NCI-H1092 treated with DMSO at 0.1 percent for 48 hours (cell line): ENCODE measurements at places on chromosomes 2 and 18.

DNA sequence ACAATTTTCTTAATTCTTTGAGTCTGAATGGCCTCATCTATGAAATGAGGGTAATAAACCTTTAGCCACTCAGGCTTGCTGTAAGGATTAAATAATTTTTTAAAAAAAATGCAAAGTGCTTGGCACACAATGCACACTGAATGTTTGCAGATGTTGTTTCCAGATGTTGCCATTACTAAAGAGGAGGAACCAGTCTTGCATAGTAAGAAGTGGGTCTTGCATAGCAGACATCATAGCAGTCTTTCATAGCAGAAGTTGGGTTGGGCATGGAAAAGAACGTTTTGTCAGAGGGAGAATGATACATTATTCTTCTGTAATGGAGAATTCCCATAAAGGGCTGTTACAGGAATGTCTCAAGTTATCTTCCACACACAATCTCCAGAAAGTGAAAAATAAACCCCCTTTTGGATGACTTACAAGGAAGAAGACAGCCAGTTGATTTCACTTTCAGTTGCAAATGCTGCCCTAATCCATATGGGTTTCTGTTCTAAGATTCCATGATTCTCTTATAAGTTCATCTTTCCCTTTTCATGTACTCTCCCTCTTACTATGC lies 327.7 kb downstream of the SUCLG1 start:
- DNase-seq = no peak

- no peak for DNase-seq
Measured at GRCh38 chr2:113027691-113028090, 22.4 kb downstream of the IL36A start.

DNA sequence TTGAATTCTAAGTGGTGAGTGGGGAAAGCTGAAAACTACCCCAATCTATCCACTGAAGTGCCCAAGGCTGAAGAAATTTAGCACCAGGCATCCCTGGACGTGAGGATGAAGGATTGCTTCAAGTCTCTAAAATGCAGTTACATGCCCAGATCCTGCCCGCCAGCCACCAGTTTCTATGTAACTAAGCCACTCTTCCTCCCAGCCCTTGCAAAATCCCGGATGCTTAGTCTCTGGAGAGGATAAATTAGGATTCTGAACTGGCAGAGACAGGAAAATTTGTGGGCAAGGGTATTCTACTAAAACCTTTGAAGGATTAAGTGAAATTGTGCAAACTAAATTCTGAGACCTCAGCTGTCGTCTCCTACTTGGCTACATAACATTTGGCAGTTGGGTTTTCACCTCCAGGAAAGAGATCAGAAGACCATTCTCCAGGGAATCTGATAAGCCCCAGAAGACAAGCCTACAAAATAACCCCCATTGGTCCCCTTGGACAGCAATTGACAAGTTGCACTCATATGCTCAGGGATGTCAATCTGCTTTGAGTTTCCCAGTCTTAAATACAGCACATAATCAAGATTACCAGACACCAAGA lies 93.9 kb upstream of the CD226 start:
- no peak for DNase-seq

DNA sequence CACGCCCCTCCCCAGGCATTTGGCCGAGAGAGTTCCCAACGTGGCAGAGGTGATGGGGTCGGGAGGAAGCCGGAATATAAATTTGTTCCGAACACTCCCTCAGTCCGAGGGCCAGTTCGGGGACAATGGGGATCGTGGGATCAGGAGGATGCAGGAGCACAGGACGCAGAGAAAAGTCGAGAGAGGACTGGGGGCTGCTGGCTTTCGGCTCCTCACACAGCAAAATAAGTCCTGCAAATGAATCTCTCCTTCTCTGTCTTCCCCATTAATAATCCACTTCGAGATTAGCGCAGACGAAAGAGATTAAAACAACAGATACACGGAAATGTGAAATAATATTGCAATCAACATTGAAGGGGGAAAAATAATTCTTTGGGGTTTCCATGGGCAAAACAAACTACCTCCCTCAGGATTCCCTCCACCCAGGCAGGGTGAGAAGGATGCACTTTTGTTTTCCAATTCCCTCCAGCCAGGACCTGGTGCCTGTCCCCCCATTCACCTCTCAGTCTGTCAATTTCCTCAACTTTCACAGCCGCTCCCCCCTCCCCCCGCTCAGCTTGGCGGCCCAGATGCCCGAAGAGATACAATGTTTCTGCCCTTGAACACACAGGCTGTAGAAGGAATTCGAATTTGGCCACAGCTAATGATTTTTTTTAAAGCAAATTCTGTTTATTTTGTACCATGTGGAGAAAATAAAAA lies 3.1 kb upstream of the ZEB2 start:
- DNase-seq = no peak

- no peak for DNase-seq
Measured at GRCh38 chr2:241534701-241535375, 23.7 kb upstream of the BOK start.

DNA sequence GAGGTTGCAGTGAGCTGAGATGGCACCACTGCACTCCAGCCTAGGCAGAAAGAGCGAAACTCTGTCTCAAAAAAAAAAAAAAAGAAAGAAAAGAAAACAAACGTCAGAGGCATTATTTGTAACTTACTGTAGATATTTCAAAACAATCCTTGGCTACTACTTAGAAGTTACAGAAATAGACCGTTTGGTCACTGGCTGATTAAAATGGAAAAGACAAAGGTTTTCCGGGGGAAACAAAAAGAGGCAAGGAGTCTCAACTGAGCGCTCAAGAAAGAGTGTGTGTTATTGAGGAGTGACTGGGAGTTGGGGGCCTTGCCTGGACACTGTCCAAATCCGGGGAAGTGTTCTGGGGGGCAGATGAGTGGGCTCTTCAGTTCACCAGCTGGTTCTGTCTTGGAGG lies 47.6 kb downstream of the TEX44 start:
- no peak for DNase-seq

DNA sequence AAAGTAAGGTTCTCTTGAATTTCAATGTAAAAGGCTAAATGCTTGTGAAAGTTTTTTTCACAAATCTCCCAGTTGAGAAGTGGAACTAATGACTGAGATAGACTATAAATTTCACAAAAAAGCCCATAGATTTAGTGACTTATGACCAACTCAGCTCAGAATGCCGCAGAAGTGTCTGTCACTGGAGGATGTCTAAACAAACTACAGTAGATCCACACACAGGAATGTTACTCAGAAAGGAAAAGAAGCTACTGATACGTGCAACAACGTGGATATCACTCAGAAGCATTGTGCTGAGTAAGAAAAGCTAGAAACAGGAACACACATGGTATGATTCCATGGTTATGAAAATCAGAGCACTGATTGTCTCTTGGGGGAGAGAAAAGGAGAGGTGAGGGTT lies 151.9 kb downstream of the DOCK10 start:
- DNase-seq = no peak

DNA sequence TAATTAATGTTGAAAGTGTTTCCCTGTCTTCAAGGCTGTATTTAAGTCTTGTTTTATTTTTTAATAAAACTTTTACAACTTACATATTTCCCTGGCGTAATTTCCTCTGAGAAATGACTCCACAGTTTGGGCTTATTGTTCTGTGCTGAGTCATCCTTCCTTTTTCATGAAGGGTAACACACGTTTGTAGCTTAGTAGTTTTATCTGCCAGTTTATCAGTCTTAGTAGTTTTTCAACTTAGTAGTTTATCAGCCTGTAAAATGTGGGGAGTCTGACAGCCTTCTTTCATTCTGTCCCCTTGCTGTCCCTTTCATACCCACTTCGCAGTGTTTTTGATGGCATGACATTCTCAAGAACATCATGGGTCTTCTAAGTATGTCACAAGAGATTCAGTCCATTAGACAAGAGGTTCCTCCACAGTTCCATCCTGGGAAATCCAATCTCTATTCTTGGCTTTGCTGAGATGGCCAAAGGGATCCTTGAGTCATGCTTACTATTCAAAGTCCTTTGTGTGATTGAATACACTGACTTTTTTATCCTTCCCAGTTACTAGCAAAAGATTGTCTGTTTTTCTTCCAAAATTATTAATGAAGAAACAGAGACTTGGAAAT lies 60.0 kb upstream of the SGPP2 start:
- no peak for DNase-seq

GRCh38 chr2:144131042-144131441 lies 388.9 kb downstream of the ZEB2 start:
- DNase-seq = no peak

DNA sequence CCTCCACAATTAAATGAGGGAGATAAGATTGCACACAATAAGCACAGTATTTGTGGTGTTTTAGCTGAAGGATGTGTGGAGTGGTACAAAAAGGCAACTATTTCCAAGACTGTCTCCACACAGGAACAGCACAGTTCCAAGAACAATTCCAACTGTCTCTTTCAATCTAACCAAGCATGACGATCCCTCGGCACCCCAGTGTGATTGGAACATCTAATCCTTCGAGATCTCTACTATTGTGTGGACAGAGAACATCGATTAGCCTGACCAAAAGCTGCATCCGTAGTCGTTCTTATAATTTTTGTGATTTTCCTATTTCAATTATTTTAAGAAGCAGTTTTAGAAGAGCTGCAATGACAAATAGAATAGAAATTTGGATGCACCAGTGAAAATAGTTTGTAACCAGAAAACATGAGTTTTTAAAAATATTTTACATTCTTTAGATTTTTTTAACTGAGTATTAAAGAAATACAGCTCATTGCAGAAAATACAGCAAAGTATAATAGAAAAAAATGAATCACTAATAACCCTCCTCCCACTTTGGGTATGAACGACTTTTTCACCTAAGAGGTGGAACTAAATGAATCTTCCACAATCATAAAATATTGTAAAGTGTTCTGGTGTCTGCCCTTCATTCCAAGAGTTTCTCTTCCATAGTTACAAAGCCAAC lies 76.4 kb upstream of the CABLES1 start:
- no peak for DNase-seq

- no peak for DNase-seq
Measured at GRCh38 chr18:23538870-23539269, 35.6 kb downstream of the RMC1 start.

DNA sequence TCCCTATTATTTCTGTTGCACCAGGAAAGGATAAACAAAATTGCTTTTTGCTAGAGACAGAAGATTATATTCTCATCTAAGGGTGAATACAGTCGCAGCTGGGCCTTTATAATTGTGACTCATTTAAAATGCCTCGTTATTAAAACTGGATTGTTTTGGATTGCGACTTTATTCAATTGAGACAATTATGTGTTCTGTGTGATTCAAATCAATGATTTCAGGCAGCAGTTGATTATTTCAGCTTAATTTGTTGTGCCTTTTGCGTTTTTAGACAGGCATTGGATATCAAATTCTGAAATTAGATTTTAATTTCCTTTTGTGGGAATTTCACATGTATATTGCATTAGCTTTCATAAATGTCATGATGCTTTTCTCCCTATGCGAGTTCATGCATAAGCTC lies 778.1 kb upstream of the SOX11 start:
- DNase-seq = no peak

DNA sequence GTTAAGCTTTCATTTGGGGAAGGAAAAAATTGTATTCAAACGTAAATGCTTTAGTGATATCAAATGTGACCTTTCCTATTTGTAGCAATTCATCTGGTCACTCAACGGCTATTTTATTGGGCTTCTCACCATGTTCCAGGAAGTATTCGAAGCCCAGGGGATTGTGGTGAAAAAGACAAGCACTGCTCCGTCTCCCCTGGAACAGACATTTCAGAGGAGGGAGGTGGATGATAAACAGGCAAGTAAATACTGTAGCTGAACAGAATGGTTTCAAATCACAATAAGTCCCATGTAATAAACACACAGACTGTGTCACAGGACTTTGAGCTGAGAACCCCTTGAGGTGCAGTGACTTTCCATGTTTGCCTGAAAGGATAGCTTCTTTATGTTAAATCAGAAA lies 464.7 kb upstream of the HNRNPA3 start:
- no peak for DNase-seq

- no peak for DNase-seq
Measured at GRCh38 chr2:53827398-53828175, 32.2 kb downstream of the GPR75 start.
